T-helper 2 cell treated with Interferon-gamma antibody and Interleukin-4, amounts not matched to agents 5 μg/mL and 100 μg/mL, for 36 hours (primary cell): ENCODE measurements at places on chromosomes 3 and 15.

DNA sequence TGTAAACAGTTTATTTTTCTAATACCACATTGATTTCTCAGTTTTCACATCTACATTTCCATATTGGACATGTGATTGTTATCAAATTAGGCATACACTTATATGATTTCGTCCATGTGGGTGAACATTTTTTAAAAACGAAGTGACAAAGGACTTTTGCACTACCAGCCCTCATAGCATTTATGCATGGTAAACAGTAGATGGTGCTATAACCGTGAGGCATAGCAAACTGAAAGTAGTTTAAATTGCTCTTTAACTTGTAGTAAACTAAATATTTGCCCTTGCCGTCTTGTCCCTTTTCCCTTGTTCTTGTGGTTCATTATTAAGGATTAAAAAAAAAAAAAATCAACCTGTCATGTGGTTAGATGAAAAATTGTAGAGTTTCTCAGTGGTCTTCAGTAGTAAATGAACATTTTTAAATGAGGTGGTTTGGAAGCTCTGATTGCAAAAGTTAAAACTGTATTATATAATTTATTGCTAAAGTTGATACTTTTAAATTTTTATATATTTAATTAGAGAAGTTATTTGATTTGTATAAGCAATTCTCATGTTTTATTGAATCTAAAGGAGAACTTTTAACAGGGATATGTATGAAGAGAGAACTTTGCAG is 24.0 kb downstream of the STX19 start:
- peak overlapping the region; percentile 71 for H3K27ac ChIP-seq
- H3K36me3 ChIP-seq = peaks cover 8% of the 10 kb centered on the region
- DNase-seq = no peak
- H3K4me3 ChIP-seq = peak overlapping the region; percentile 73
- H3K27me3 ChIP-seq = no peaks in the 10 kb centered on the region

DNA sequence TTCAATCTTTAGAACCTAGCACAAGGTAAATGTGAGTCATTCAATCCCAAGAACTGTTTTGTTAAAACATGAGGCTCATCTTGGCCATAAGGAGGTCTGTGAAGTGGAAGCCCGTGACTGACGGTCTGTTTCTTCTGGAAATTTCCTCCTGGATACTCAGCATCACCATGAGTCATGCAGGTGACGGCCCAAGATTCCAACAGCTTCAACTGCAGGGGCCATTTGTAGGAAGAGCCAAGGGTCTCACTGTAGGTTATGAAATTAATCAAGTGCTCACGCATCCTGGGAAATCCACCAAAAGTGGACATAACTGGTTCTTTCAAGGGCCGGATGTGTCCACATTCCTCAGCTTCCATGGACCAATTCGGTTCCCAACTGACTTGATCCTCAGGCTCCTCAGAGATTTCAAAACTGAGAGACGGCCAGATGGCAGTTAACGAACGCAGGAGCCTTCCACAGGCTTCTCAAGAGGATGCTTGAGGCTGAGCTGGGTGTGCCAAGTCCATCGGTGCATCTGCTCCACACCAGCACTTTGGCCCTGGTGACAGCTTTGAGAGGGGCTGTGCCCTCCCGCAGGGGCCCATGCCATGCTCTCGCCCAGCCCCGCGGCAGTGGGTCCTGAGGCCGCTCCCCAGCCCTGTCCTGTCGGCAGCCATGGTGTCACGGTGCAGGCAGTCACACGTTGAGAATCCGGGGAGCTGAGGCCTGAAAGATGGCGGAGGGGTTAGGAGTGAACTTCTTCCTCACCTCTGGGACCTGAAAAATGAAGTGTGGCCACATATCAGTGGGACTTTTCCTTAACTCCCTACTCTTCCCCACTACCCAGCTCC is 8.5 kb downstream of the MAP6D1 start:
- no peak overlapping the region for H3K27ac ChIP-seq
- peaks cover 5% of the 10 kb centered on the region for H3K36me3 ChIP-seq
- no peak overlapping the region for H3K4me3 ChIP-seq
- peaks cover 13% of the 10 kb centered on the region for H3K4me1 ChIP-seq
- no peak for DNase-seq

DNA sequence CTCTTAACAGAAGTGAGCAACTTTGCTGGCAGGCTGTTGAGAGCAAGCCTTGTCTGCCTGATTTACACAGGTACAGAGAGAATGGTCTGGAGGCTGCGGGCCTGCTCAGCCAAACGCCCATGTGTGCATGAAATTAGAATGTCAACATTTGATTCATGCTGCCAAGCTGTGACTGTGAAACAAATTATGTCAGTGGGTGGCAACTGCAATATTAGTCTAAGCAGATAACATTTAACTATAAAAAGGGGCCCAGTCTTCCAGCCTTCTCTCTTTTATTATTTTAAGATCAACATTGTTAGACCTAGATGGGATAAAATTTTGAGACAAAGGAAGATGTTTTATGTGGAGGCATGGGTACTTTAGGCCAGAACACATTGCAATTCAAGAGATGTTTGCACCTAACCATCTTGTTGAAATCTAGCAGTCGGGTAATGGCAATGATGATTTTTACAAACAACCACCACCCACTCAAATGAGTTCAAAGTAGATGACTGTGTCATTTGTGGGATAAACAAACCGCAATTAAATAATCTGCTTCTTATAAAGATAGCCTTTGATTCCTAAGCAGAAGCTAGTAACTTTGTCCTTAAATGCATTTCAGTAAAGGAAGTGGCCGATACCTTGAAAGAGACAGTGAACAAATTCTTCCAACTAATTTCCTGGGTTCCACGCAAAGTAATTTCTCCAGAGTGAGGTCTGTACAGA is 70.2 kb downstream of the FOXB1 start:
- H3K27me3 ChIP-seq = peaks cover 3% of the 10 kb centered on the region
- peaks cover 39% of the 10 kb centered on the region for H3K4me1 ChIP-seq
- H3K36me3 ChIP-seq = no peaks in the 10 kb centered on the region
- DNase-seq = no peak
- no peak overlapping the region for H3K4me3 ChIP-seq

DNA sequence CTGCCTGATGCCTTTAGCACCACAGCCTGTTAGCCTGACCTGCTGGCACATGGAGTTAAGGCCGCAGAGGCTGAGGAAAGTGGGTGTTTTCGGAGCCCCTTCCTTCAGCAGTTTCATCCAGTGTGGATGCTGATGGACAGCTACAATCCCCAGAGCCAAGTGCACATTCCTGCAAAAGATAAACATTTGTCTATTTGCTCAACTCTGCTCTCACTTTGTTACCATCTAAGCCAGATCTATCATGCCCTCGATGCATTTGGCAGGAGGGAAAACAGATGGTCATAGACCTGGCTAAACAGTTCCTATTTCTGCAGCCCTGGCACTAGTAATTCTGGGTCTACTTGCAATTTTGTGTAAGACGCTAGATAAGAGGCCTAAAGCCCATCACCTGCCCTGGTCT is 312.9 kb upstream of the RASGRP1 start:
- no peaks in the 10 kb centered on the region for H3K27me3 ChIP-seq
- H3K36me3 ChIP-seq = no peaks in the 10 kb centered on the region
- no peak overlapping the region for H3K4me3 ChIP-seq

DNA sequence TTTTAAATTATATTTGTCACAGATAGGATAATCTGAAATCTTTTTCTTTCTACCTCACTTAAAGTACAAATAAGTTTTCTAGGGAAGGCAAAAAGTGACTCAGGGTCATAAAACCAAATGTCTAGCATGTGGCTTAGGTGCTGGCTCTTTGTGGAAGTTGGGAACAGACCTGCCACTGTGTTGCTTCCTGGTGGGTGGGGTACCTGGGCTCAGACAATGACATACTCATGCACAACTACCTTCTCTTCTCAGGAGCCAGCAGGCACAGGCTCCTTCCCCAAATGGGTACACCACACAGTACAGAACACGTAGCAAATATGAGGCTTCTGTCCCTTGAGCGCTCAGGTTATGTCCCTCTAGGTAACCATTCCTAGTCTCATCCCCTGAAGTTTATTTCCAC is 40.1 kb upstream of the MUC13 start:
- peaks cover 4% of the 10 kb centered on the region for H3K4me1 ChIP-seq
- no peak overlapping the region for H3K4me3 ChIP-seq
- no peak overlapping the region for H3K27ac ChIP-seq

- H3K27me3 ChIP-seq = no peaks in the 10 kb centered on the region
- peaks cover 30% of the 10 kb centered on the region for H3K4me1 ChIP-seq
- no peak overlapping the region for H3K27ac ChIP-seq
- H3K36me3 ChIP-seq = peaks cover 33% of the 10 kb centered on the region
Measured at GRCh38 chr15:65512189-65512588, 5.3 kb downstream of the DPP8 start.

GRCh38 chr15:50774450-50774849 is 8.9 kb upstream of the SPPL2A start:
- no peaks in the 10 kb centered on the region for H3K36me3 ChIP-seq
- no peak overlapping the region for H3K27ac ChIP-seq
- peaks cover 4% of the 10 kb centered on the region for H3K4me1 ChIP-seq
- no peaks in the 10 kb centered on the region for H3K27me3 ChIP-seq
- H3K4me3 ChIP-seq = no peak overlapping the region

GRCh38 chr3:141835557-141836229 is 40.8 kb upstream of the ATP1B3 start:
- no peak overlapping the region for H3K27ac ChIP-seq
- H3K4me1 ChIP-seq = peaks cover under 1% of the 10 kb centered on the region
- H3K27me3 ChIP-seq = peaks cover 3% of the 10 kb centered on the region
- no peak for DNase-seq
- no peak overlapping the region for H3K4me3 ChIP-seq

DNA sequence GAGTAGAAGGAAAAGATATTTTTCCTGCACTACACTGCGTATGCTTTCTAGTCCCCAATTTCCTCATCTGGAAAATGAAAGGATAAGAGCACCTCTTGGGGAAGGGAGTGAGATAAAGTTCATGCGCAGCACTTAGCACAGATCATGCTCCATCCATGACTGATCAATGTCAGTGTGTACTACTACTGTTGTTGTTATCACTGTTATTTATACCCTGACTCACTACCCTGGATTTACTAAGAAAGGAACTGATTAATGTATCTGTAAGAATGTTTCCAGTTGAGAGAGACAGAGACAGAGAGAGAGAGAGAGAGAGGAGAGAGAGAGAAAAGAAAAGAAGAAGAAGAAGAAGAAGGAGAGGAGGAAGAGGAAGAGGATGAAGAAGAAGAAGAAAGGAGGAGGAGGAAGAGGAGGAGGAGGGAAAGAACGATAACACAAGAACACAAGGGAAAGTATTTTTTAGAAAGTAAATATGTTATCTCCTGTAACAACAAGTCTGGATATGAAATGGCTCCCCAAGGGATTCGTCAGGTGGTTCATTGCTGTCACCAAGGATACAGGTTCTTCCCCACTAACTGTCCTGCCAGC is 212.2 kb upstream of the PROK2 start:
- H3K4me1 ChIP-seq = peaks cover 12% of the 10 kb centered on the region
- H3K4me3 ChIP-seq = no peak overlapping the region
- no peak for DNase-seq
- no peaks in the 10 kb centered on the region for H3K36me3 ChIP-seq

DNA sequence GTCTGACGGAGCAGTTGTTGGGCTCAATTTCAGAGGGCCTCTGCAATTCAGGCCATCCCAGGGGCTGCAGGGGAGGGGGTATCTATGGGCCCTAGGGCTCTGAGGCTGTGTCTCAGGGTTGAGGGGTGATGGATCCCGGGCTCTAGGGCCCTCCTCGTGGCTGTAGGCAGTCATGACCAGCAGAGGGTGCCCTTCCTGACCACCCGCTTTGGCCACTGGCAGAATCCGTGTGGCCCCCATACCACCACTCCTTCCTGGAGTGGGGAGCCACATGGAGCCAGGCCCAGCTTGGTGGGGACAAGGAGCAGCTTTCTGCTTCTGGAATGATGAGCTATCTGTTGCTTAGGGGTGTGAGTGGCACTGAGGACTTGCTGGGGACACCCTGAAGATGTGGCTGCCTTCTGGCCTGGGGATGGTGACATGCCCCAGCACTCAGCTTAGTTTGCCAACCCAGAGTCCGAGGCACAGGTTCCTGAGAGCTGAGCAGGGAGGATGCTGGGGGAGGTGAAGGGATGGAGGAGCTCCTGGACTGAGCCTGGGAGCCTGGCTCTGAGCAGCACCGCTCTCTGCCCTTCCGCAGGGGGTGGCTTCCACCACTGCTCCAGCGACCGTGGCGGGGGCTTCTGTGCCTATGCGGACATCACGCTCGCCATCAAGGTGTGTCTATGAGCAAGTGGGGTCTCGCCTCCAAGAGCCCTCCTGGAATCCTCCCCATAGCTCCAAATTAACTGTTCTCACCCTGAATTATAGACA is 20.2 kb downstream of the HDAC11 start:
- no peaks in the 10 kb centered on the region for H3K4me1 ChIP-seq
- no peak overlapping the region for H3K4me3 ChIP-seq
- no peak overlapping the region for H3K27ac ChIP-seq
- H3K36me3 ChIP-seq = no peaks in the 10 kb centered on the region
- no peaks in the 10 kb centered on the region for H3K27me3 ChIP-seq

DNA sequence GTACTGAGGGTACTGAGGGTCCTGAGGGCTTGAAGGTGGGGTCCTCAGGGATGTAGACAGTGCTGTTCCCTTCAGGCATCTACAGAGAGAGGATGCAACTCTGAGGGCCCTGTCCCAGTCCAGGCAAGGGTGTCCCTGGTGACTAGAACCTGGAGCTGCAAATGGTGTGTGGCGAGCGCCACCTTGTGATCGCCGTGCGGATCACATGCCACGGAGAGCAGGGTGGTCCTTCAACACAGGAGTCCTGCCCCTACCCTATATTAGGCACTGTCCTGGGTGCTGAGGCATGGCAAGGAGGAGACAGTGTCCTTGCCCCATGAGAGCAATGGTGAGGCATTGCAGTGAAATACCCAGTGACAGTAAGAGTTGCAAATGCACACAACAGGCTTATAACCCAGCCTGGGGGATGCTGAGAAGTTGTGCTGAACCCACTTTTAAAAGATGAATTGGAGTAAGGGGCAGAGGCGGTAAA is 23.6 kb downstream of the RHCG start:
- DNase-seq = peak; percentile 33
- H3K36me3 ChIP-seq = no peaks in the 10 kb centered on the region
- H3K4me3 ChIP-seq = no peak overlapping the region
- H3K4me1 ChIP-seq = no peaks in the 10 kb centered on the region
- no peak overlapping the region for H3K27ac ChIP-seq

- peaks cover 3% of the 10 kb centered on the region for H3K4me1 ChIP-seq
- H3K4me3 ChIP-seq = no peak overlapping the region
- DNase-seq = no peak
- H3K27me3 ChIP-seq = peaks cover 18% of the 10 kb centered on the region
- no peaks in the 10 kb centered on the region for H3K36me3 ChIP-seq
Measured at GRCh38 chr15:84108728-84109127, 126.8 kb upstream of the GOLGA6L4 start.

- peak overlapping the region; percentile 75 for H3K4me3 ChIP-seq
- DNase-seq = peak; percentile 62
- H3K4me1 ChIP-seq = peaks cover 64% of the 10 kb centered on the region
- no peaks in the 10 kb centered on the region for H3K27me3 ChIP-seq
- H3K27ac ChIP-seq = peak overlapping the region; percentile 87
Measured at GRCh38 chr15:85625856-85626255, 168.9 kb downstream of the KLHL25 start.

DNA sequence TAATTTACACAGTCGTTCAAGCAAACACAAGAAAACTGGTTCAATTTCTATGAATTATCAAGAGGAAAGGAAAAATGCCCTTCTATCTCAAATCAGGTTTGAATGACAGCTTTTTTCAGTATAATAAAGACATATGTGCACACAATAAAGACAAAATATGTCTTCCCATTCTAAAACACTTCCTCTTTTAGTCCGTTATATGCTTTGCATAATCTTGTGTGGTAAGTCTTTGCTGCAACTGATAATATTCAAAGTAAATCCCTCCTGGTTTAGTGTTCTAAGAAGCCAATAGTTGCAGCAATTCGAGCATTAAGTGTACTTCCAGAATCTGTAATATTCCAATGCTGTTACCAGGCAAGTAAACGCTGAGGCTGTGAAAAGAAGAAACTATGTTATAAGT is 43.7 kb upstream of the MAPKBP1 start:
- peaks cover 2% of the 10 kb centered on the region for H3K4me1 ChIP-seq
- no peaks in the 10 kb centered on the region for H3K27me3 ChIP-seq
- peaks cover 12% of the 10 kb centered on the region for H3K36me3 ChIP-seq
